Panc1 (cell line): ENCODE measurements at places on chromosomes 16 and 17. TPM values are rescaled to one million over a fixed set of nuclear protein-coding genes. Genes with fewer than 3 reads are reported as not detected.

DNA sequence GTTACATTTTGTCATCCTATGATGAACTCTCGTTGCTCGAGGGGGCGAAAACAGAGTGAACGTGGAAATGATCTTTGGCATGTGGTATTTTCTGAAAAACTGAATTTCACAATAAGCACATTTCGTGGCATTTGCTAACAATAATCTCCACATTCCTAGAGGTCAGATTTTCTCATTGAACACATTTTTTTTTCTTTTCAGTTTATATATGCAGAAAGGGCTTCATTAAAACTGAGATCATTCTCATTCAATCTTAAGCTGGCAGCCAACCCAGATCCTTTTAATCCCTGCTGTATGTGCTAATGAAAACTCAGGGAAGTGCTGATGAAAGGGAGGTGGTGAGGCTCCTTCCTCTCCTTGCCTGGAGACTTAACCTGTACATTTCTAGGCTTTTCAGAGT, 52.6 kb downstream of the PRKCA start:
- no peak for DNase-seq

- DNase-seq, result no peak
Observed at GRCh38 chr17:81869221-81870130, 1.7 kb downstream of the ARHGDIA start.

GRCh38 chr16:50027829-50028228, 2.8 kb downstream of the CNEP1R1 start:
- no peak for DNase-seq

- no peak for DNase-seq
Observed at GRCh38 chr16:66844342-66845079, at the start of gene CA7. TSS of gene CA7 (plus strand) at chr16:66844414. CDS start at chr16:66844488, 74 bp downstream.

DNA sequence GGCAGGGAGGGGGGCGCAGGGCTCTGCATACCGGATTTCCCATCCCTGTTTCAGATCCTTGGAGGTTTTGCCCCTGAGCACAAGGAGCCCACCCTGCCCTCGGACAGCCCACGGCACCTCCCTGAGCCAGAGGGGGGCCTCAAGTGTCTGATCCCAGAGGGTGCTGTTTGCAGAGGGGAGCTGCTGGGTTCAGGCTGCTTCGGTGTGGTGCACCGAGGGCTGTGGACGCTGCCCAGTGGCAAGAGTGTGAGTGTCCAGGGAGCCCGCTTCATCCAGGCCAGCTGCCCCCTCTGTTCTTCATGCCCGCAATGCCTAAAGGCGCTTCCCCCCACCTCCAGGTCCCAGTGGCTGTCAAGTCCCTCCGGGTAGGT, 2.5 kb downstream of the TNK1 start:
- no peak for DNase-seq

DNA sequence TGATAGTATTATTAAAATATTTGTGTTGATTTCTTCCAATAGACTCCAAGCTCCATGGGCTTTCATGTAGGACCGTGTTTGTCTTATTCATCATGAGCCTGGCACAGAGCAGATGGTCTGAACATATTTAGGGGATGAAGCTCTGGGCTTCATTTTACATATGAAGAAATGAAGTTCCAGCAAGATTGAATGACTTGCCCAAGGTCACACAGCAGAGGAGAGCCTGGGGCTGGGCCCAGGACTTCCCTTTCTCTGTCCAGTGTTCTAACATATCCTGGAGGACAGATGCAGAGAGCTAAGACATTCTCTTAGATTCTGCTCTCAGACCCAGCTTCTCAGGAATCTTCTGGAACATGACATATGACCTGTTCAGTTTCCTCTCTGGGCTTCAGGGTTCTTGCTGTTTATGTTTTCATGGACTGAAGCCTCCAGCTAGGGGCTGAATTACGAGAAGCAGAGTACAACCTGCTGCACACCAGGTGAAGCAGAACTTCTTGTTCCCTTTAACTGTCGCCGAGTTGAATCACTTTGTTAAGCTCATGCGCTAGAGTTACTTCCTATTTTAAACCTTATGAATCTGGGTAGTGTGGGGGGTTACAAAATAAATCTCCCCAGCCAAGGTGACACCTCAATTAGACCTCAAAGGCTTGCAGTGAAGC, 53.6 kb downstream of the GPRC5B start:
- DNase-seq, result no peak

BIRC5 gene
- 119 TPM for total RNA-seq

GRCh38 chr17:69443138-69443537, 28.6 kb downstream of the MAP2K6 start:
- no peak for DNase-seq
